ENCODE measurements at places on chromosomes 11 and 22. TPM values are rescaled to one million over a fixed set of nuclear protein-coding genes. Genes with fewer than 3 reads are reported as not detected.

DNA sequence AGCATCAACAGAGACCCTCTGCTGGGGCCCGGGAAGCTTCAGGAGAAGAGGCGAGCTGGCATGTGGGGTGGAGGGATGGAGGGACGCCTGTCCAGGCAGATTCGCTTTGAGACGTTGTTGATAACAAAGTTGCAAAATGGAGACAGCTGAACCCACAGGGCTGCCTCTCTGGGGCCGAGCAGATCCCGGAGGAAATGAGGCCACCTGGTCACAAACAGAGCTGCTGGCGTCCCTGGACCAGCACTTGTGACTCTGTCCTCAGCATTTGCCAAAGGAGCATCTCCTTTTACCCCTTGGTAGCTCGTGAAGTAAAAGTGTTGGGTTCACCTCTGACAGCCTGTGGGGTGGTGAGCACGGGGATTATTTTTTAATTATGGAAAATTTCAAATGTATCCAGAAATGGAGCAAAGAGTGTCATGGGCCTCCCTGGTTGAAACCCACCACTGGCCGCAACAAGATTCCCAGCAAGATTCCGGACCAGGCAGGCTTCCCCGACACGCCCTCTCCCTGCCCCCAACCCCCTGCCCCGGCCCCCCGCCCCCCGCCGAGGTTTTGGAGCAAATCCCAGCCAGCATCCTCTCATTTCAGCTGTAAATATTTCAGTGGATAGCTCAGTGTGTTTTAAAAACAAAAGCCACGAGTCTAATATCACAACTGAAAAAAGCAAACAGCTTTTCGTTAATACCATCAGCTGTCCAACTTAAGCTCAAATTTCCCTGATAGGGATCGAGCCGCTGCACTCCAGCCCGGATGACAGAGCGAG is 20.3 kb downstream of the GRAMD4 start:
- DNase-seq = peak; percentile 39
- H3K4me1 ChIP-seq = no peaks in the 10 kb centered on the region
- no peak overlapping the region for H3K4me3 ChIP-seq
- H3K27ac ChIP-seq = no peak overlapping the region
- H3K27me3 ChIP-seq = no peaks in the 10 kb centered on the region

DNA sequence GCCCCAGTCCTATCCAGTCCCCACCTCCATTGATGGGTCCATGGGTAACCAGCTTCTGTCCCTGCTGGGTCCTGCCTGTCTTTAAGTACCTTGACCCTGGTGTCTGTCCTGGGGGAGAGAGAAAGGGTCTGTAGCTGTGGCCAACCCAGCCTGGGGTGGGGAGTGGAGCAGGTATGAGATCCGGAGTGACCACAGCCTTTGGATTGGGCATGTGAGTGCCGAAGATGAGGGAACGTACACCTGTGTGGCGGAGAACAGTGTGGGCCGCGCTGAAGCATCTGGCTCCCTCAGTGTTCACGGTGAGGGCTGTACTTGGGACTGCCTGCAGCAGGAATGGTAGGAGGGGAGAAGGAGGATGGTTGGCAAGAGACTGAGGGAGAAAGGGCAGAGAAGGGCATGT is 5.2 kb downstream of the ROBO3 start:
- H3K27ac ChIP-seq = no peak overlapping the region
- H3K27me3 ChIP-seq = peaks cover 62% of the 10 kb centered on the region
- DNase-seq = no peak
- H3K4me3 ChIP-seq = no peak overlapping the region

DNA sequence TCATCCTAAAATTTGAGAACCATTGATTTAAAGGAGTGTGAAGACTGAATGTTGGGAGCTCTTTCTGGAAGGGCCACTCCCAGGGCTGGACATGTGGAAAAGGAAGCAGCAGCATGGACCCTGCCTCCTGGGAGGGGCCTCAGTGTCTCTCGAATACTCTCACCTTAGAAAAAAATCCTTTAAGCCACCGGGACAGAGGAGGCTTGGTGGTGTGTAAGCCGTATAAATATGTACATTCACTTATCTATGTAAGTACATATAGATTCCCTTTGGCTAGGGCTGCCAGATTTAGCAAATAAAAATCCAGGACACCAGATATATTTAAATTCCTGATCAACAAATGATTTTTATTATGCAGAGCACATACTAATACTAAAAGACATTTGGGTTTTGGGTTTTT is 17.6 kb downstream of the NTM start:
- no peak for DNase-seq
- no peaks in the 10 kb centered on the region for H3K36me3 ChIP-seq
- no peak overlapping the region for H3K27ac ChIP-seq
- no peak overlapping the region for H3K4me3 ChIP-seq
- no peaks in the 10 kb centered on the region for H3K27me3 ChIP-seq

- no peaks in the 10 kb centered on the region for H3K36me3 ChIP-seq
- H3K27ac ChIP-seq = no peak overlapping the region
- no peak for DNase-seq
- peaks cover 6% of the 10 kb centered on the region for H3K4me1 ChIP-seq
Measured at GRCh38 chr11:46270684-46271083, 6.8 kb upstream of the CREB3L1 start.

DNA sequence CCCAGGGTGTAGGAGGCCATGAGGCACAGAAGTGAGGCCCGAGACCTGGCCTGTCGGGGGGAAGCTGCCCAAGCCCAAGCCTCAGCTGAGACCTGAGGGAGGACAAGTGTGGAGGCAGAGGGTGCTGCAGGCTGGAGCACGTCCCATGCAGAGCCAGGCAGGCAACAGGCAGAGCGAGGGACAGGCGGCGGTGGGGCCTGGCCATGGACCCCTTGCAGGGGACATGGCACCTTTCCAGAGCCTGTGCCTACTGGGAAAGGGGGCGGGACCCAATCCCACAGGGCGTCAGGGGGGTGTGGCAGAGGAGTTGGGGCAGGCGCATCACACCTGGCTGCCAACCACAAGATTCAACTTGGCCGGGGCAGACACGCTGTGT is 4.3 kb downstream of the TNNI2 start:
- H3K4me1 ChIP-seq = peaks cover 4% of the 10 kb centered on the region
- H3K27me3 ChIP-seq = peaks cover 2% of the 10 kb centered on the region
- H3K36me3 ChIP-seq = no peaks in the 10 kb centered on the region
- no peak overlapping the region for H3K27ac ChIP-seq
- no peak for DNase-seq

DNA sequence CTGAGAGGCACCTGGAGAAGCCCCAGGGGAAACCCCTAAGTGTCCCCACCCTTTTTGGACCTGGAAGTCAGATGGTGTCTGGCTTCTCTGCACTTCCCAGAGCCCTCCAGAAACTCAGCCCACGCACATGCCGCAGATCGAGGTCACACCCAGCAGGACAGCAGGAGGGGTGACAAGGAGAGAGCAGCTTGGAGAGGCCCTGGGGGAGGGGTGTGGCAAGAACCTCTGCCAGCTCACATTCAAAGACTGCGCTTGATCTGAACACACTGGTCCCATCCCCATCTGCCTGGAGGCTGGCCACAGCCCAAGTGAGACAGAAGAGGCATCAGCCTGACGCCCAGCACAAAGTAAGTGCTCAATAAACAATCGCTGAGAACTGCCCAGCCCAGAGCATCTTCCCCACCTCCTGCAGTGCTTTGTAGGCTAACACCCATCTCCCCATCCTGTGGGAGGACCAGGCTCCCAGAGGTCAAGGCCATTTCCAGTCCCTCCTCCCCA is 21.4 kb downstream of the TMPRSS6 start:
- H3K4me1 ChIP-seq = no peaks in the 10 kb centered on the region
- H3K27me3 ChIP-seq = no peaks in the 10 kb centered on the region
- no peak overlapping the region for H3K4me3 ChIP-seq
- no peak overlapping the region for H3K27ac ChIP-seq
- DNase-seq = no peak

OR5D18 gene
- total RNA-seq = not detected

METTL15 gene
- 14.7 TPM for total RNA-seq
